DMS79 treated with DMSO at 0.1 percent for 48 hours (cell line): ENCODE measurements at places on chromosomes 2 and 18.

DNA sequence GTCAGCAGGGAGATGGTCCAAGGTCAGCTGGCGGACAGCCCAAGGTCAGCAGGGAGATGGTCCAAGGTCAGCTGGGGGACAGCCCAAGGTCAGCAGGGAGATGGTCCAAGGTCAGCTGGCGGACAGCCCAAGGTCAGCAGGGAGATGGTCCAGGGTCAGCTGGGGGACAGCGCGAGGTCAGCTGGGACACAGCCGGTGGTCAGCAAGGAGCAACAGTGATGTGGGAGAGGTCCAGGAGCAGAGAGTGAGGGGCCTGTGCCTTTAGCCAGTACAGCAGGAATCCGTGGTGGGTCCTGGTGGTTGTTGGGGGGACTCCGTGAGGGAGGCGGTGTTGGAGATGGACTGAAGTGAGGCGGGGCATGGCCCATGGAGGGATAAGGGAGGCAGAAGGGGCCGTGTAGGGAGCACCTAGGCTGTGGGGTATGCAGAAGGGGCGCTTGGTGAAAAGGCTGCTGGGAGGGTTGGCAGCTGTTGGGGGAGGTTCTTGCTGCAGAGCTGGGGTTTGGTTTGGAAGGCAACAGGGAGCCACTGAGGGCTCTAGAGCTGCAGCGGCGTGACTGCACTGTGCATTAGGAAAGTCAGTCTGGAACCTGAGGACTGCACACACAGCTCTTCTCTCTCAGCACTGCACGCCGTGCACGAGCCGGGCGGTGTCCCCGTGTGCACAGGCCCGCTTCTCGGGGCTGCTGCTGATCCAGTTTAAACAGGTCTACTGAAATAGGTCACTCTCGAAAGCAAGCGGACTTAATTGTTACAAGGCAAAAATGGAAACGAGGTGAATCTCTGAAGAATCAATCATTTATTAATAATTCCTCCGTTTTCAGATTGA, 76.2 kb upstream of the HDAC4 start:
- DNase-seq: no peak

DNA sequence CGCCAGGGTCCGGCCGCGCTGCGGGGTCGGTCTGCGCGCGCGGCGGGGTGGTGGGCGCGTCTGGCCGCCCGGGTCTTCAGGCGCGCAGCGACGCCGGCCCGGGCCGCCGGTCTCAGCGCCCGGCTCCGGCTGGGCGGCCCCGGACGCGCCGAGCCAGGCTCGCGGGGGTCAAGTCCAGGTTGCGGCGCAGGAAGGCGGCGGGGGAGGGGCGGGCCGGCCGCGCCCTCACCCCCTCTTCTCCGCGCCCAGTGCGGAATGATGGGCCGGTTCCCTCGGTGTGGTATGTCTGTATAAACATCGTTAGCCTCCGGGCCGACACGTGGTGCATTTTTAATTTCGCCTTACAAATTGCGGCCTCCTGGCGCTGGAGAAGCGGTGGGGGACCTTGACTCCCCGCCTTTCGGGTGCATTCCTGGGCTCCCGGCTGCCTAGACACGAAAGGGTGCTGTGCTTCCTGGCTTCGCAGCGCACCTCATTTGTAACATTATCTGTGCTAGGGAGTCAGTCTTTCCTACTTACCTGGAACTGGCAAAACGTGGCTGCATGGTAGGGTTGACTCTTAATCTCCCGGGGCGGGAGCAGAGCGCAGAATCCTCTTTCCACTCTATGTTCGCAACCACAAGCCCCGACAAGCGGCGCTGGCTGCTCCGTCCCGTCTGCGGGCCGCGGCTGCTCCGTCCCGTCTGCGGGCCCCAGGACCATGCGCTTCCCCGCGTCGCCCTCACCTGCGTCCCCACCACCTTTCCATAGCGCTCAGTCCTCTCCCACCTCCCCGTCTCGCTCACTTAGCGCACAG, 69.0 kb downstream of the CTAGE1 start:
- no peak for DNase-seq

- no peak for DNase-seq
These were observed 121.0 kb downstream of the ALPK2 start for GRCh38 chr18:58507880-58508279.

DNA sequence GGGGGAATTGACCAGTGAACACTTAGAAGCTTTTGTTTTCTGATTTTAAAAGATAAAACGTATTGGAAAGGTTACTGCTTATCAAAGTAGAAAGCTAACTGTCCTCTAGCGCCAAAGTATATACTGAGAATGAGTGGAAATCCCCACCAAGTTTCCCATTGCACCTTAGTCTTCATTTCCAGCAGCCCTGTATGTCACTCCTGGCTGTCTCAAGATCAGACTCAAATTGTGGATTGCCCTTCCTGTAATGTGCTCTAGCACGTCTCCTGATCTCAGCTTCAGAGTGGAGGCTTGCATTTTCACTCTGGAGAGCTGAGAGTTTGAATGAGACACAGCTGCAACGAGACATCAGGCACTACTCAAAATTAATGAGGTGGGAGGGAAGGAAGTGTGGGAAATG, 26.6 kb downstream of the MFF start:
- no peak for DNase-seq

DNA sequence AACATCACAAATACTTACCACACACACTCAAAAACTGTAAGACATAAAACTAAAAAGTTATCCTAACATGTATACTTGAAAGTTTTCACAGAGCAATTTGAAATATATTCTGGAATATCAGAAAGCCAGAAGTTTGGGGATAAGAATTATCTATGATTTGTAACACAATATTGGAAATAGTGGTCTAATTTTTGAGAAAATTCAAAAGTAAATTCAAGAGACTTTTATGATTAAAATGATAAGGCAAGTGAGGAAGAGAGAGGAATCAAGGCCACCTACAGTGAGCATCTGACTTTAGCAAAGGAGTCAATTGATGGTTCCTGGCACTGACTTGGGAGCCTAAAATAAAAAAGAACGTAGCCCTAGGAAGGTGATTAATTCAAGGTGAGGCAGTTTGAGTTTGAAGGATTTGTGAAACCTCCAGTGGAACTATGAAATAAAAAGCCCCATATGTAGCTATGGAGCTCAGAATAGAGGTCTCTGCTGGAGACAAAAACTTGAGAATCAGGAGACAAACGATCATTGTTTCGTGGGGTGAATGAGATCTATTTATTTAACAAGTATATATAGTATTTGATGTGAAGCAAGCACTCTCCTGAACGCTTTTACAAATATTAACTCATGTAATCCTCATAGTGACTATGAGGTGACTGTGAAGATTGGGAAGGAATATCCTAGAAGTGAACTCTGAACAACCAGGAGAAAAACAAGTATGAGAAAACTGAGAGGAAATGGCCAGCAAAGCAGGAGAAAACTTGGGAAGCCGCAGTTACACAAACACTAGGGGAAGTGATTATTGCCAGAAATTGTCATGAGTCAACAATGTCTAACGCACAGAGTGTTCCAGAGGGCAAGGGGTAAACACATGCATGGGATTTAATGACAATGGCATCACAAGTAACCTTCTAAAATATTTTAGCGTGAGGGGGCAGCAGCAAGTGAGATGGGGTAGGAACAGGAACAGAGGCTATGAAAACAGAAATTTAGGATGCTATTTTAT, 12.8 kb downstream of the TFPI start:
- DNase-seq: no peak

- no peak for DNase-seq
These were observed 600.2 kb downstream of the NYAP2 start for GRCh38 chr2:225999692-226000091.

DNA sequence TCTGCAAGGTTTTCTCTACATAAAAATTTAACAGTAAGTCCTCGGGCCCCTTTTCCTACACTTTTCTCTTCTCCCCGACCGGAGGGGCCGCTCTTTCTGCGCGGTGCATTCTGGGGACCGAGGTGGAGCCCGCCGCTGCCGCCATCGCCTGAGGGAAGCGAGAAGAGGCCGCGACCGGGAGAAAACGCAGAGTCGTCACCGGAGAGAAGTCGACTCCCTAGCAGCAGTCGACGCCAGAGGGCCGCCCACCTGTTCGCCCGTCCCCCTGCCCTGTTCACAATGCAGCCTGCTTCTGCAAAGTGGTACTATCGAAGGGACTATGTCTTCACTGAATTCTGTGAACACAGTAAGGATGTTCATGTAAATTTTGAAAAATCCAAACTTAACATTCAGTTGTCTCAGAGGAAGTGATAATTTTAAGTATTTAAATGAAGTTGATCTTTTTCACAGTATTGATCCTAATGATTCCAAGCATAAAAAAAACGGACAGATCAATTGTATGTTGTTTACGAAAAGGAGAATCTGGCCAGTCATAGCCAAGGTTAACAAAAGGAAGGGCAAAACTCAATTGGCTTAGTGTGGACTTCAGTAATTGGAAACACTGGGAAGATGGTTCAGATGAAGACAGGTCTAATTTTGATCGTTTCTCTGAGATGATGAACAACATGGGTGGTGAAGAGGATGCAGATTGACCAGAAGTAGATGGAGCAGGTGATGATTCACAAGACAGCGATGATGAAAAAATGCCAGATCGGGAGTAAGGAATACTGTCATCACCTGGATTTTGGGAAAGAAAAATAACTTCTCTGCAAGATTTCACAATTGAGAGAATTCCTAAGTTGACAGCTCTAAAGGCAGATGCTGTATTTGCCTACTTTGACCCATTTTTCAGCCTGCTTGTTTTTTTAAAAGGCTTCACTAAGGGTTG, 55.8 kb downstream of the ASXL2 start:
- no peak for DNase-seq

- DNase-seq: no peak
These were observed 29.5 kb downstream of the SCN2A start for GRCh38 chr2:165268754-165269153.

- DNase-seq: no peak
These were observed 33.3 kb downstream of the CFLAR start for GRCh38 chr2:201149064-201149820.

DNA sequence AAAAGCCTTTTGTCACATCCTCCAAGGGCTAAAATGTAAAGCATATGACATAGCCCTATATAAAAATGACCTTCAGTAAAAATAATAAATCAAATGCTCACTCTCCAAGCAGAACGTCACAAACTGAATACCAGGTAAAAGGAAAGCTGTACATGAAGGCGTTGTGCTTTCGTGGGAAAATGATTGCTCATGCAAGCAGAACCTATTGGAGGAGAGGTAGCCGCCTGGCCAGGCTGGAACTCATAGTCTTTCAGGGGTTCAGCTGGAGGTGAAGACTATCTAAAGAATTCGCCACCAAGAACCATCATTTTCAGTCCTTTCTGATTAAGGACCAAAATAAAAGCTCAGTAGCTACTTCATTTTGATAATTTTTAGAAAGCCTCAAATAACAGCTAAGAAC, 44.7 kb downstream of the ANKRD44 start:
- DNase-seq: no peak
